ENCODE measurements at places on chromosomes 4 and X.
A peak's percentile ranks its signal among the peaks of the same experiment; 100 is the strongest.

DNA sequence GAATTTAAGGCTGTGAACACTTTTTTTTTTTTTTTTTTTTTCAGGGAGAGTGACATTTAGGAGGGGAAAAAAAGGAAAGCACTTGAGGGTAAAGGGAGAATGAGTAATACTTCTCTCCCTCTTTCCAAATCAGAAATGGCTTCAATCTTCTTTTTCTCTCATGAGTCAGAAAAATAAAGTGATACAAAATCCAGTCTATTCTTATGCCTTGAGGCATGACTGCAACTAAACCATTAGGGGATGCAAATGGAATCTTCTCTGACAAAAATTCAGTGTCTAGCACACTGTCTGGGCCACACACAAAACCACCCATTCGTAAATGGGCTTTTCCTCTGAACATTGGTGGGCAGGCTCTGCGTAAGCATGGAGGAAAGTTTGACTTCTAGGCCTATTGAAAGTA lies 46.7 kb upstream of the POU4F2 start:
- DNase-seq: no peak

DNA sequence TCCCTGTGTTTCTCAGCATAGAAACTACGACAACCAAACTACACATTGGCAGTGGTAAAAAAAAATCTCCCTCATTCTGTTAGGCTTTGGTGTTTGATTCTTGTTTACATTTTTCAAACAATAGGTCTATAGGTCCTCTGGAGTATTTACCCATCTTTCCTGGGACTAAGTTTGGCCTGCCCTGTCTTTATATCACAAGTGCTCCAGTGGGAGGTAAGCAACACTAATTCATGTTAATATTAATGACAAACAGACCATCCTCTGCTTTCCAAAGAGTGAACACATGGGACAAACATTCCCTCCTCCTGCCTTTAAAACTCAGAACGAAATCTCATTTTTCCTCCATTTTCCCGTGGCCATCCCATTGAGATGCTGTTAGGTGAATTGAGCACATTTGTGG lies 514.1 kb upstream of the INTU start:
- DNase-seq: no peak

DNA sequence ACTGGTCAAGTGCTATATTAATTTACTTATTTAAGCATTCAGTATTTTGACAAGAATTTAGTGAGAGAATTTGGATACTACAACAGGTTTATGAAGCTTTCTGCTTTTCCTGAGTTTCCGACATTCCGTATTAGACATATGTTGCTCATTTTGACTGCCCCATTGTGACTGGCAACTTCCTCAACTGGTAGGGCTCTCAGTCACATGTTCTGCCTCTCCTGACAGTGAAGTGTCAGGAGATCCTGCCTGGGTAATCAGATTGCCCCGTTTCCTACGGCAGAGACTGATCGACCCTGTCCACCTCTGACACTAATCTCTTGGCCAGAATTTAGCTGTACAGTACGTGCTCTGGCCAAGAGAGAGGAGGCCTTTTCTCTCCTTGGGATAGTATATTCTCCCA lies 49.5 kb downstream of the CLNK start:
- no peak for DNase-seq

GRCh38 chrX:57772637-57773036 lies 92.6 kb upstream of the NLRP2B start:
- DNase-seq: no peak

- no peak for DNase-seq
Measured at GRCh38 chr4:122946142-122946541, 23.7 kb upstream of the NUDT6 start.

DNA sequence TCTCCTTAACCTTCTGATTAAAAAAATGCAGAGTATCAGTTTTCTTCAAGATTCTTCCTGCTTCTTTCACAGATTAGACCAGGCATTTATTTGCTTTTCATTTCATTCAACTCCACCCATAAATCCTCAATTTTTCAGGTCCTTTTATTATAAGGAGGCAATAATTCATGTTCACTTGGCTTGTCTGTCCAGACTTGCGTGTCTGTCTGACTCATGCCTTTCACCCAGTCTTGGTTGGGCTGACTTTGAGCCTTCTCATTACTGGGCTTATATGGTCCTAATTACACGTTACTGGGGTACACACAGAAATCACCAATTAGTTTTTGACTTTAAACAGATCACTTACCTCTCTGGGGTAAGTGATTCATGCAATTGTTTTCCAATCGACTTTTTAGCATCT lies 48.8 kb upstream of the GALNT7 start:
- no peak for DNase-seq

DNA sequence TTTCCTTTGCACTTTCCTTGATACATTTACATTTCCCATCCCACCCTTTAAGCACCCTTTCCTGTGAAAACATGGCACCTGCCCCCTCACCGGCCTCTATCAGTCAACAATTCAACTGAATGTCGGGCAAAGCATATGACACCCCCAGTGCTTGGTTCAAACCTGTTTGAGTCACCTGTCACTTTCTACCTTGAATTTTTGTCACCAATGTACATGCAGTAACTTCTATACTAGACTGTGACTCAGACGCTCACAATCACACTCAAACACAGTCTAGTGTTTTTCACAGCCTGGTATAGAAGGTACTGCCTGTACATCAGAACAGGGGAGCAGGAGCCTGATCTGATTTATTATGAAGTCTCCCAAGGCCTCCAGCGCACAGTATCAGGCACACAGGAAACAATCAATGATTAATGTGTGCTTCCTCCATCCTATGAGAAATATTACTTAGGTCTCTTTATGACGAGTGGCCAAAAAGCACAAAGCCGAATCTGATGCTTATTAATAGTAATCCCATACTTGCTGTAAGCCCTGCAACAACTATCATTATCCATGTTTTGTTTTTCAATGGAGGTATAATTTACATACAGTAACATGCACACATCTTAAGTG lies 49.2 kb upstream of the FAM9C start:
- no peak for DNase-seq

GRCh38 chr4:15765391-15765790 lies 12.7 kb upstream of the CD38 start:
- no peak for DNase-seq

DNA sequence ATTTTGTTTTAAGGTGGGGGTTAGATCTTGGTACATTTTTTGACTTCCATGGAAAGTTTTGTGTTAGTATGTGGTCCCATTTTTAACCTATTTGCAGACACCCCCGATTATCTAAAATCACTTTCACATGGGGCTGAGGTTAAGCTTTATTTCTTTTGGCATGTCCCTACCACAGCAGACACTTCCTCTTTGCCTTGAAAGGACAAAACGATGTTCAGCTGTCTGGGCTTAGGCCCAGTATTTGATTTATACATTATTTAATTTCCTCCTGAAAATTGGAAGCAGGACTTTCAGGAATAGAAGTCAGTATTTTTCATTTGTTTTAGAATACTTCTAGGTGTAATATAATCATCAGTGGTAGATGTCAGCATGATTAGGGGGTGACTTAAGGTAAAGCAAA lies 112.4 kb upstream of the SPRY1 start:
- no peak for DNase-seq

GRCh38 chr4:109990261-109991257 lies 77.9 kb downstream of the EGF start:
- peak; percentile 95 for DNase-seq

GRCh38 chr4:68469482-68469881 lies 22.2 kb downstream of the TMPRSS11E start:
- no peak for DNase-seq

- no peak for DNase-seq
Measured at GRCh38 chr4:160350944-160351343, 1248.1 kb downstream of the RAPGEF2 start.

DNA sequence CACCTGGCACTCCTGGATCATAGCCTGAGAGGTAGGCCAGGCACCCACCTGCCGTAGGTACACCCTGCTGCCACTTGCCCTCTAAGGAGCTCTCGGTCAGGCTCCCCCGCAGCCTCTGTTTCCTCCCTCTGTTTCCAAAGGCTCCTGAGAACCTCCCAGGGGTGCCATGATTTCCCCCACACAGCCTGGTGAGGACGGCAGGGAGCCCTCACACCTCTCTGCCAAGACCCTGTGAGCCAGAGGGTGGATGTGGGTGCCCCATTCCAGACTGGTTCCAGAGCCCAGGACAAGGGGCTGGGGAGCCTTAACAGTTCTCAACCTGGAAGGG lies 1.6 kb upstream of the ABLIM2 start:
- no peak for DNase-seq

DNA sequence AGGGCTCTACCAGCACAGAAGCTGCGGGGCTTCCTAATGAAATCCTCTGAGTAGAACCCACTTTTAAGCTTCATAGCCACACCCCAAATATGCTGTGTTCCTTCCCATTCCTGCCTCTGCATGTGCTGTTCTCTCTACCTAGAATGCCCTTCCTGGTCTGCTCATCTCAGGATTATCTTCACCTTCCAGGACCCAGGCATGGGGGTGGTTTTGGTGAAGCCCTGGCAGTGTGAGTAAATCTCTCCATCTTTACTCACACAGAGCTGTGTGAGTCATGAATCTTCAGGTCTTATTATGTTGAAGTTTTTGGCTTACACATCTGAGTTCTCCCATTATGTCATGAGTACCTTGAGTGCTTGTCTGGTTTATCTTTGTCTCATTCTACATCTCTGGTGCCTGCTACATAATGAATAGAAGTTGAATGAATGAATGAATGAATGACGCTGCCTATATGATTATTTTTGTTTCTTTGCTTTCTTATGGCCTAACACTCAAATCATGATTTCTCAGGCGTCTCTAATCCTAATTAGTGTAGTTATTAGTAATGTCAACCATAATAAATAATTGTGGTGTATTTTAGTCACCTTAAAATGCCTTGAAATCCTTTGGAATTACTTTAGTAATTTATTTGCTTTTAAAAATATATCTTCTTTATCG lies 41.9 kb downstream of the HADH start:
- DNase-seq: no peak

DNA sequence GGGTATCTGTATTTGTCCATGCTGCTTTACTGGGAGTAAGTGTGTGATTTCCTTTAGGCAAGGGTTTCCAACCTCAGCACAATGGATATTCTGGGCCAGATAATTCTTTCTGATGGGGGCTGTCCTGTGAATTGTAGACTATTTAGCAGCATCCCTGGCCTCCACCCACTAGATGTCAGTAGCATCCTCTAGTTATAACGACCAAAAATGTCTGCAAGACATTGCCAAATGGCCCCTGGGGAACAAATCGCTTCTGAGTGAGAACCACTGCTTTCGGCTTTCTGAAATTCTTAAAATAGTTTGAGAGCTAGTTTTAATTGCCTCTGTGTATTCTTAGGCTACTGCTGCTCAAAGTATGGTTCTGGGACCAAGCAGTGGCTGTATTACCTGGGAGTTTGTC lies 81.2 kb upstream of the GPM6B start:
- peak; percentile 34 for DNase-seq

DNA sequence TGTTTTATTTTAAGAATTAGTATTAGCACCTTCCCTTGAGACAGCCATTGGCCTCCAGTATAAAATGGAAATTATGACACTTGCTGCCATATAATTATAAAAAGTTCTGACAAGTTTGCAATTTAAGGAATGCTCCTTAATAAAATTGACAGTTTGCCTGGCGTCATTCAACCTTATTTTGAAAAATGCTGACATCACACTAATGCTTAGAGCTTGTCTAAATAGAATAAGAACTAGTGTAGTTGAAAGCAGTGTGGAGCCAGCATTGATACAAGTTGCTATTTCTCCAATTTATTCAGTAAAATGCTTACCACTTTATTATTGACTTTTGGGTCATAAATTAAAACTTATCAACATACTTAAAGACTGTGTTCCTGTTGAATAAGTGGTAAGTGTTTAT lies 54.3 kb upstream of the ARX start:
- DNase-seq: no peak

GRCh38 chrX:133550665-133551485 lies 135.6 kb upstream of the GPC4 start:
- no peak for DNase-seq

- peak; percentile 45 for DNase-seq
Measured at GRCh38 chrX:12771445-12772069, 19.7 kb upstream of the PRPS2 start.

GRCh38 chr4:3613967-3614730 lies 81.9 kb upstream of the LRPAP1 start:
- no peak for DNase-seq

GRCh38 chr4:100087743-100088142 lies 102.5 kb downstream of the DDIT4L start:
- no peak for DNase-seq

DNA sequence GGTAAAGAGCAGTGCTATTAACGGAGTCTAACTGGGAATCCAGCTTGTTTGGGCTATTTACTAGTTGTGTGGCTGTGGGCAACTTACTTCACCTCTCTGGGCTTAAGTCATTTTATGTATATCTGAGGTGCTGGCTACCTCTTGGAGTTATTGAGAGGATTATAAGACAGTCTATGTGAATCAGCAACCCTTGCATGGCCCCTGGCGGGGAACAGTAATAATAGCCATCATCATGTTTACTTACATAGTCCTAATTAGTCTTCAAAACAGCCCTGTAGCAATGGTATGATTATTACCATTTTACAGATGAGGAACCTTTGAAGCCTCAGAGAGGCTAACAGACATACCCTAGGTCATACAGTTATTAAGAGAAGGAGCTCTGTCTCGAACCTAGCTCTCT lies 1.5 kb downstream of the HPRT1 start:
- peak; percentile 50 for DNase-seq

DNA sequence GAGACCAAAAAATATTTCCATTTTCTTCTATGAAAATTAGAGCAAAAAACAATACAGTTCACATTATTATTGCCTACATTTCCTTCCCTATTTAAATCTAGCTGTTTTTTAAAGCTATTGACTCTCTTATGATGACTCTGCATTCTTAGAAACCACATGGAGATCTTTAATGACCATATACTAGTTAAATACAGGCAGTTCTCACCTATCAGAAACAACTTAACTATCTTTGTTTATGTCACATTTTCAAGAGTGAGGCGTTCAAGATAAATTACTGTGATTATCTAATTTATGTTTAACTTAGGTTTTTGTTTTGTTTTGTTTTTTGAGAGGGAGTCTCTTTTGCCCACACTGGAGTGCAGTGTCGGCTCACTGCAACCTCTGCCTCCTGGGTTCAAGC lies 3.0 kb downstream of the CISD2 start:
- DNase-seq: no peak

- DNase-seq: no peak
Measured at GRCh38 chrX:6052111-6052745, 176.4 kb downstream of the NLGN4X start.

DNA sequence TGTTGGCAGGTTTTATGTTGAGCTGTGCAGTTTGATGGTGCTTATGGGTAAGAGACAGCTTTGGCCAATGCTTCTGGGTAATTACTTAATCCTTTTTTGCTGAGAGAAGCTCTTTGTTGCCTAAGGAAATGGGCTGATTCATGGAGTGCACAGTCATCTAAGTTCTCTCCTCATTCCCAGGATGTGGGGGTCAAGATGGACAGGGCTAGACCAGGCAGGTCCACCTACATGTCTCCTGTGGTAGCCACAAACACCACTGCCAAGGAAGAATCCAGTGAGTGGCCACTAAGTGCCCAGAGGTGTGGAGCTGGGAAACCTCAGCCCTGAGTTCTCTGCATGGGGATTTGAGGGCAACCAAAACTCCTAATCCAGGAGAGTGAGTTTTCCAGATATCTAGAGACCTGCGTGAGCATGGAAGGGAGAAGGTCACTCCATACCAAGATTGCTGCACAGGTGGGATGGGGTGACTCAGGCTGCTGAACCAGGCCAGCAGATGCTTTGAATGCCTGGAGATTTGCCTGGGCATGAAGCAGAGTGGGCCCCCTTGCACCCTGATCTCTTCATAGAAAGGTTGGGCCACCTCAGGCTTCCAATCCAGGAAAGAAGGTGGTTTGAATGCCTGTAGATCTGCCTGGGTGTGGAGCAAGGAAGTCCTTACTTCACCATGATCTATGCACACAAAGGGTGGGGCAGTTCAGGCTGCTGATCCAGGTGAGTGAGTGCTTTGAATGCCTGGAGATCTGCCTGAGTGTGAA lies 234.8 kb upstream of the GNPDA2 start:
- no peak for DNase-seq
